ENCODE measurements at places on chromosomes 5 and 9. TPM values are rescaled to one million over a fixed set of nuclear protein-coding genes. Genes with fewer than 3 reads are reported as not detected.

DNA sequence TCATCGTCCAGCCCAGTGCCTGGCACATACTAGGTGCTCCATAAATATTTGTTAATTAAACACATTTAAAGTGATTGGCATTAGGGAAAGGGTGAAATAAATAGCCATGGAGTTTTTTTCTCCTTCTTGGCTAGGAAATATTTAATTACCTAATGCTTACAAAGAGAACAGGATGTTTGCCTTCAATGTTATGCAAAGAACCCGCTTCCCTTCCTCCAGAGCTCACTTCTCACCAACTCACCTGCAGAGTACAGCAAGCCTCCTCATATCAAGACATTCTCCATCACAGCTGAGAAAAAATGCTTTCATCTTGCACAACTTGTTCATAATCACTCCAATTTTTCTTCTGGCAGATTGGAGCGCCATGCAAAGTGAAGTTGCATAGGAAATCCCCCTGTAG is 161.7 kb upstream of the STK32A start:
- no peak for DNase-seq

DNA sequence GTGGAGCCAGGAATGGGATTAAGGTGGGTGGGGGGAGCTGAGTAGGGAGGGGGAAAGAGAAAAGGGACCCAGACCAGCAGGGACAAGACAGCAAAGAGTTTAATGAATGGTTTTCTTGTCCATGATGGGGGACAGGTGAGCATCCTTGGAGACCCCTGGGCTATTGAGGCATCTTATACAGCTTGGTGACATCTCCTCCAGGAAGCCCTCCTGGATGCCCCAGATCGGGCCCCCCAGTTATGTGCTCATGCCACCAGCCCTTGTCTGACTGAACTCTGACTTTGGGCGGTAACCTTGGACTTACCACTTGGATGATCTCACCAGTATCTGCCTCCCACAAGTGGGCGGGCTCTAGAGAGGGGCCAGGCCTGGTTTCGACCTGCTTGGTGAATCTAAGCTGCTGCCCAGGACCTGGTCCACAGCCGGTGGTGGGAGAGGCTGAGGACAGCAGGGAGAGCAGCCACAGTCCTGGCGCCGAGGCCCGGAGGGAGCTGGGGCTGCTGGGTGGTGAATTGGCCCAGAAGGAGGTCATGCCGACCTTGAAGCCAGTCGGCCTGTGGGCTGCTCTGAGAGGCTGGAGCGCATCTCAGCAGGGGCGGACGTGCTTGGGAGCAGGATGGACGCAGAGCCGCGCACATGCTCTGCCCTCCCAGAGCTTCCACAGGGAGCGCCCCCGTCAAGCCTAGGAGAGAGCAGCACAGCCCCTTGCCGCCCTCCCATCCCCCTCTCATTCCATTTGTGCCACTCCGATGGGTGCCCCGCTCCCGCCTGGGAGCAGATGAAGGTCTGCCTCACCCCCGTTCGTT is 36.2 kb downstream of the UNC5A start:
- no peak for DNase-seq

GRCh38 chr5:172753101-172753500 is 17.9 kb downstream of the DUSP1 start:
- DNase-seq = no peak

DNA sequence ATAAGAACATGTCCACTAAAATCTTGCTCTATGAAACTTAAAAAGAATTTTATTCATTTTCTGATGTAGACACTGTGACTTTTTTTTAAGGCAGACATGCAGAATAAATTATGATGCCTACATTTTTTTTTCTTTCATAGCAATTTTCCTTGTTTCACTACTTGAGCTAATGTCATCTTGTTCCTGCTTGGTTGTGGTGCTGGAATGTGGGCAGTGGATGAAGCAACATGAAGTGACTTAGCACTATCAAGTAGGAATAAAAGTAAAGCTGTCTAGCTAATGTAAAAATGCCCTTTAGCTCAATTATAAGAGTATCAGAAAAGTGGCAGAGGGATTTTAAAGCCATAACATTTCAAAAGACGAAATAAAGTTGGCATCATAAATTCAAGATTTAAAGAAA is 191.0 kb downstream of the ADAMTS6 start:
- peak; percentile 50 for DNase-seq

GRCh38 chr9:120926397-120926928 is at the start of gene TRAF1:
Gene TRAF1 (minus strand): TSS chr9:120926796. CDS start chr9:120926075, 721 bp downstream.
- DNase-seq = no peak

DNA sequence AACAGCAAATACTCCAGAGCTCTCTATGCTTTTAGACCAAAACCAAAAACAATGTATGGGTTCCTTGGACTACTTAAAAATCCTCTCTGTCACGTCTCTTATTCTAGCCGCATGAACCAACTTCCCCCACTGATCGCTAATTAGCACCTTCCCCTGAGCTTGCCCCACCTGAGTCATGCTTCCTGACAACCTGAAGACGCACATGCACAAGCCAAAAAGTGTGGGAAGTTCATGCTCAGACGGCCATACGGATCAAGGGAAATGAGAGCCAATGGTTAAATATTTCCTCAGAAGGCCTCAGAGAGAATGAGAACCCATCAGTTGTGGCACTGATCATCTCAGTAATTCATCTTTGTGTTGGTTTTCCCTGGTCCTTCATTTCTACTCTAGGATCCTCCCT is 199.7 kb downstream of the BNC2 start:
- no peak for DNase-seq

- no peak for DNase-seq
Measured at GRCh38 chr9:96447406-96447805, 2.6 kb upstream of the HABP4 start.

DNA sequence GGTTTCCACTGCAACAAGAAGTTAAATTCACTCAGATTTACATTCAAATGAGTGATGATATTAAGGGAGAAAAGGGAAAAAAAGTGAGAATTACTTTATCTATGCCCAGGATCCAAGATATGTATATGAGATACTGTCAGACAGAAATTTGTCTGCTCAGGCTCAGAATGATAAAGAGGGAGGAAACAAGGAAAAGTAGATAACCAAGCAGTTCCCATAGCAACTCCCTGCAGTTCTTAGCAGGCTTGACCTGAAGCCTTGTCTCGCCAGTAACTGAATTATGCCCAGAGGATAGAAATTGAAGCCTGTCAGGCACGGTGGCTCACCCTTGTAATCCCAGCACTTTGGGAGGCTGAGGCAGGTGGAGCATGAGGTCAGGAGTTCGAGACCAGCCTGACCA is 304.4 kb downstream of the TLE1 start:
- no peak for DNase-seq

- no peak for DNase-seq
Measured at GRCh38 chr5:80755626-80756025, 100.8 kb upstream of the DHFR start.

DNA sequence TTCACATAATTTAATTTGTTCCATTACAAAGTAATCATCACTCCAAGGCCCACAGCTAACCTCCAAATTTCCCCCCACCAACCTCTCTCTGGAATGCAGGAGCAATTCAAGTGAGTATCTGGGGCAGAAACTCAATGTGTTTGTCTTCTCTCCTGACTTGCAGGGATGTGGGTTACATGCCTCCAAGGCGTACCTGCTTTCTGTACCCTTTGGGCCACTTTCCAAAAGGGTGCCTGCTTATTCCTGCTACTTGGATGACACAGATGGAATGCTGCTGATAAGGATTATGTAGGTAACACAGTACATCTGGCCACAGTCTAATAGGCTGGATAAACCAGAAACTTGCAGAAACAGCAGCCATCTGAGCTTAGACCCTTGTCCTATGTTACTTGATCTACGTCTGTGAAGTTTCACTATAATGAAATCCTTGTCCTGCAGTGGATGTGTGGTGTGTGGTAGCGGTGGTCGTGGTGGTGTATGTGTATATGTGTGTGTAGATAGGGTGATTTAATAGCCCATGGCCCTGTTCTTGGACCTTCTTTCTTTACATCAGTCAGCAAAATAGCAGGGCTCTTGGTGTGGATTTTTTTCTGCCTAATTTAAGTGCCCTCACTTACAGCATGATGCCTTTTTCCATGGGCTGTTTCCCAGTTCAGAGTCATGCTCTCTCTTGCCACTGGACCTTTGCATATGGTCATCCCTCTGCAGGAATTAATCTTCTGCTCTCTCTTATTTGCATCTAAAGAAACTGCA is 175.9 kb downstream of the ZDHHC21 start:
- no peak for DNase-seq

- DNase-seq = no peak
Measured at GRCh38 chr5:21709770-21710169, 1143.4 kb downstream of the CDH12 start.

DNA sequence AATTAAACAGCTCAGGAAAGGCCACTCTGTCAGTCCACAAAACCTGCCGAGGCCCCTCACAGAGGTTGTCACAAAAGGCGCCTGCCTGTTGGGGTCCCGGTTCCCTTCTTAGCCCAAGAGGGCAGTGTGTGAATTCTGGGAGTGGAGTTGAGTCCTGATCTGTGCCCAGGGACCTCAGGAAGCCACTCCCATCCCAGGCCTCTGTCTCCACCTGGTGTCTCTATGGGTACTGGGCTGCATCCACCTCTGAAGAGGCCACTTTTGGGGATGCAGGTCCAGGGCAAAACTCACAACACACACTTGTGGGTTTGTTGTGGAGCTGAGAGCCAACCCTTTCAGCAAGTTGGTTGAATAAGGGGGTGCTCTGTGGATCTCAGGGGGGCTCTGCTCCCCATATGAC is 74.3 kb upstream of the STXBP1 start:
- DNase-seq = no peak

DNA sequence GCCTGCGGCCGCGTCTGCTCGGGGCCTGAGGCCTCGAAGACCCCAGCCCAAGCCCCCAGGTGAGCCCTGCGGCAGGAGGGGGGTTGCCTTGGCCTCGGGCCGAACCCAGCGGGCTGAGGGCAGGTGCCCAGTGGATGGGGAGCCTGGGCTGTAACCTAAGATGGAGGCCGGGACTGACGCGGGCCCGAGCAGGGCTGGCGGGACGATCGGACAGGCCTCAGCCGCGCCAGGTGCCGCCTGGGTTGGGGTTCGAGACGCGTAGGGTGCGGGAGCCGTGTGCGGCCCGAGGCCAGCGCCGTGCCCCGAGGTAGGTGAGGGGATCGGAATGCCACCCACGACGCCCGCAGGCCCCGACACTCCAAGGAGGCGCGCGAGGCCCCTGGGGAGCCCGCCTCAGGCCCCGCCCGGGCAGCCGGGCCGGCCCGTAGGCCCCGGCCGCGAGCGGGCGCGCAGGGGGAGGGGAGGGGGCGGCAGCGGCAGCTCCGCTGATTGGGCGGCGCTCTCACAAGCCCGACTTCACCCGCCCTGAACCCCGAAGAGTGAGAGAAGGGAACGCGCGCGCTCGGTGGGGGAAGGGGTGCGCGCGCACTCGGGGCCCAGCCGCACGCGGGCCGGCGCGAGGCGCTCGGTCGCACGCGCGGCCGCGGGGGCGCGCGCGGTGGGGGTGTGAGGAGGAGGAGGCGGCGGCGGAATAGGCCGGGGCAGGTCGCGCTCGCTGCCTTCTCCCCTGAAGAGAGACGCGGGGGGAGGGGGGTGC is at the start of gene NSD1:
TSS of gene NSD1 (plus strand) at position 678 of the 757 bp plus-strand sequence. CDS start 1,331 bp downstream, outside the sequence.
- DNase-seq = peak; percentile 53

The GABRA1 gene
- not detected for total RNA-seq

All from fibroblast of the aortic adventitia (primary cell).